Right cardiac atrium (tissue), 5 donors: ENCODE measurements at places on chromosomes 5 and 9. TPM values are rescaled to one million over a fixed set of nuclear protein-coding genes. Genes with fewer than 3 reads are reported as not detected.

Gene CDC25C
- not detected for total RNA-seq

Gene ANKRD31
- 0.31 TPM for total RNA-seq

Gene IFNK
- not detected for total RNA-seq

Gene CLIC3
- 4.9 TPM for total RNA-seq

Gene SLC36A3
- not detected for total RNA-seq

Gene FAT2
- 0.03 TPM for total RNA-seq

Gene CDH6
- total RNA-seq, result 1.0 TPM

Gene FOXI1
- not detected for total RNA-seq

Gene STXBP1
- total RNA-seq, result 43.3 TPM

Gene KIF20A
- total RNA-seq, result 1.4 TPM

Gene PPP1R26
- 21.4 TPM for total RNA-seq

Gene TMC1
- not detected for total RNA-seq

Gene PCDHB3
- total RNA-seq, result 1.7 TPM

Gene FCN2
- not detected for total RNA-seq

Gene EGFLAM
- total RNA-seq, result 2.4 TPM

Gene SLC35A4
- 58.2 TPM for total RNA-seq

Gene EIF4E1B
- not detected for total RNA-seq

Gene MED27
- total RNA-seq, result 22.2 TPM

Gene HCN1
- total RNA-seq, result 15.5 TPM

Gene UNC13B
- total RNA-seq, result 23.4 TPM

Gene NXNL2
- total RNA-seq, result 0.25 TPM

Gene LCN1
- 0.42 TPM for total RNA-seq

Gene NAIP
- total RNA-seq, result 9.6 TPM

Gene TAF11L5
- not detected for total RNA-seq

Gene ANKRD18B
- total RNA-seq, result 2.4 TPM

Gene ZNF300
- total RNA-seq, result 2.5 TPM

Gene NMUR2
- not detected for total RNA-seq

Gene FOXD4L3
- not detected for total RNA-seq

Gene FRMD3
- total RNA-seq, result 75.1 TPM

Gene NR2F1
- total RNA-seq, result 59.2 TPM

Gene BRD9
- 41.3 TPM for total RNA-seq

Gene IL4
- total RNA-seq, result not detected

Gene CRHBP
- total RNA-seq, result 4.8 TPM

Gene KCNIP1
- total RNA-seq, result not detected

Gene ZNG1C
- total RNA-seq, result 12.8 TPM

Gene PPP3R2
- total RNA-seq, result not detected

Gene SH3PXD2B
- 9.8 TPM for total RNA-seq

Gene POLR1E
- 15.4 TPM for total RNA-seq

Gene HAVCR1
- total RNA-seq, result not detected

Gene MLANA
- not detected for total RNA-seq

Gene EDIL3
- total RNA-seq, result 5.5 TPM

Gene PDZD2
- 103 TPM for total RNA-seq

Gene AFAP1L1
- 45.0 TPM for total RNA-seq

Gene TAS2R1
- not detected for total RNA-seq

Gene FCN1
- total RNA-seq, result 2.5 TPM

Gene FAM174A
- 17.1 TPM for total RNA-seq

Gene MAMDC4
- 3.0 TPM for total RNA-seq

Gene DND1
- 0.58 TPM for total RNA-seq

Gene HK3
- 15.4 TPM for total RNA-seq

Gene ADAMTS13
- total RNA-seq, result 4.1 TPM

Gene RUSC2
- total RNA-seq, result 37.2 TPM
